T1000 (cell line): ENCODE measurements at places on chromosomes 13 and 19.

DNA sequence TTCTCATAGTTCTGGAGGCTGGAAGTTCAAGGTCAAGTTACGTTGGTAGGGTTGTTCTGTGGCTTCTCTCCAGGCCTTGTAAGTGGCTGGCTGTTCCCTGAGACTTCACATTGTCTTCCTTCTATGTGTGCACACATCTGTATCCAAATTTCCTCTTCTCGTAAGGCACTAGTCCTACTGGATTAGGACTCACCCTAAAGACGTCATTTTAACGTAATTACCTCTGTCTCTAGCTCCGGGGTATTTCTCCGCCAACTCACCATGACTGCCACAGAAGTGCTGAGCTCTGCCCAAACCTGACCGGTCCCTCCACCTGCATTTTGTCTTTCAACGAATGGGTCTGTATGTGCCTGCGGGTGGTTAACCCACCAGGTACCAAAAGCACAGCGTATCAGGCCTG is 8.7 kb upstream of the SYDE1 start:
- DNase-seq: no peak

DNA sequence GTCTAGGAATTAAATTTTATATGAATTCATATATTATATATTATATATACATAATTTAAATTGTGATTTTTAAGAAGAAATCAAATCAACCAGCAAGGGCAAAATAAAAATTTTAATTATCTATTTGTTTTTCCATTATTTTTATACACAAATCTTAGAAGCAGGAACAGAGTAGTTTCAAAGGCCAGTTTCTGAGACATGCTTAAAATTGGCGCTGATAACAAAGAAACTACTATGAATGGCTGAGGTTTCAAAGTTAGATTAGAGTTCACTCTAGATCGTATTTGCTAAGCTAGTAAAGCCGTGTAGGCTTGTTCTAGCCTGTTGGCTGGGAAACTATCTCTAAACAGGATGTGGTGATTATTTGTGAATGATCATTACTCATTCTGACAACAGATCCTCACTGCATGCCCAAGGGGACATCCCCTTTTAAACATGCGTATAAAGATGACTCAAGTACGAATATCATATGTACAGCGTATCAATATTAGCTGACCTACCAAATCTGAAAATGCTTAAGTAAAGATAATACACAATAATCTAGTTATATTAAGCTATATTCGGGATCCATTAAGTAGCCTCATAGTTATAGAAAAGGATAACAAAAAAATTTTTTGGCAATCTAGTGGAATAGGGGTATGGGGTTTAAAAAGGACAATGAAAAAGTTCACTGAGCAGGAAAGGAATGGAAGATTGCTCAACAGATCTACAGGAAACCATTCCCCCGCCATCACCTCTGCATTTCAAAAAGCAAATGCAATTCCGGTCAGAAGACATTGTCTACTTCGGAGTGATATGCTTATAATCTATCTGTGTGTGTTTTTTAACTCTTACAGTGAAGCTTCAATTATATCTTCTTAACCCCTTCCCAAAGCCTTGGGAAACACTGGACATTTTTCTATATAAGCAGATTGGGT is 150.1 kb downstream of the SHISA2 start:
- no peak for DNase-seq

DNA sequence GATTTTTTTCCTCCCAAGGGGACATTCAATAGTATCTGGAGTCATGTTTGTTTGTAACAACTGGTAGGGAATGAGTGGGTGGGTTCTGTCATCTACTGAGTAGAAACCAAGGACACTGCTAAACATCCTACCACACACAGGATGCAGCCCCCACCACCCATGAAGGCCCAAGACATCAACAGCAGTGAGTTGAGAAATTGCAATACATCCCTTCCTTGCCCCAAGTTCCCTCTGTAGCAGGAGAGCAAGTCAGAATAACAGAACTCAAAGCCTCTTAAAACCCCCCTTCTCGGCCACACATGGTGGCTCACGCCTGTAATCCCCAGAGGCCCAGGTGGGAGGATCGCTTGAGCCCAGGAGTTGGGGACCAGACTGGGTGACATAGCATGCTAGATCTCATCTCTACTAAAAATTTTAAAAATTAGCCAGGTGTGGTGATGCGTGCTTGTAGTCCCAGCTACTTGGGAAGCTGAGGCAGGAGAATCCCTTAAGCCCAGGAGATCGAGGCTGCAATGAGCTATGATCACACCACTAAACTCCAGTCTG is 2.4 kb upstream of the CYP2F1 start:
- DNase-seq: no peak

- no peak for DNase-seq
Measured at GRCh38 chr19:11148001-11148400, 7.6 kb downstream of the SPC24 start.

- no peak for DNase-seq
Measured at GRCh38 chr19:6087074-6087571, 23.2 kb downstream of the RFX2 start.
